ENCODE measurements at places on chromosomes 2 and 18.

GRCh38 chr2:21014364-21015280 is 29.3 kb downstream of the APOB start:
- DNase-seq = no peak

- DNase-seq = no peak
Measured at GRCh38 chr2:73292906-73293533, 328 bp downstream of the EGR4 start.

- no peak for DNase-seq
Measured at GRCh38 chr18:54222922-54223567, 1.4 kb downstream of the MBD2 start.

GRCh38 chr18:59096098-59096789 is 43.4 kb upstream of the SEC11C start:
- no peak for DNase-seq

- no peak for DNase-seq
Measured at GRCh38 chr18:10290638-10291235, 163.7 kb upstream of the APCDD1 start.

GRCh38 chr2:223901854-223902253 is 43.3 kb downstream of the WDFY1 start:
- DNase-seq = no peak

All from stimulated activated CD8-positive, alpha-beta memory T cell treated with anti-CD3 and anti-CD28 coated beads, Interleukin-4, amount 100 ng/mL, for 24 hours (primary cell).